ENCODE measurements at places on chromosomes 6 and 20.

GRCh38 chr6:47792216-47792733, 10.4 kb downstream of the OPN5 start:
- no peak for DNase-seq

DNA sequence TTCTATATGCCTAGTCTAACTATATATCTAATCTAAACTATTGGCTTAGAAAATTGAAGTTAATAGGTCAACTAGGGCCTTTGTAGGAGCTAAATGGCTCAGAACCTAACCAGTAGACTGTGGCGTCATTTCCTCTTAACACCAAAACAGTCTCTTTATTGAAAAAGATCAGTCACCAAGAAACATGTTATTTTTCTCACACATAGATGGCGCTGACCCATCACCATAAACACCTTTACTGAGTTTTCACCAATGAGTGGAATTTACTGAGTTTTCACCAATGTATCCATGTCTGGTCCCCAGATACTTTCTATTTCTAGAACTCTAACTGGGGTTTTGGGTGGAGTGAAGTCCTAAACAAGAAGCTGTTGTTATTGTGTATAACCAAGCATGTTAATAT, 636.0 kb downstream of the BCKDHB start:
- no peak for DNase-seq

DNA sequence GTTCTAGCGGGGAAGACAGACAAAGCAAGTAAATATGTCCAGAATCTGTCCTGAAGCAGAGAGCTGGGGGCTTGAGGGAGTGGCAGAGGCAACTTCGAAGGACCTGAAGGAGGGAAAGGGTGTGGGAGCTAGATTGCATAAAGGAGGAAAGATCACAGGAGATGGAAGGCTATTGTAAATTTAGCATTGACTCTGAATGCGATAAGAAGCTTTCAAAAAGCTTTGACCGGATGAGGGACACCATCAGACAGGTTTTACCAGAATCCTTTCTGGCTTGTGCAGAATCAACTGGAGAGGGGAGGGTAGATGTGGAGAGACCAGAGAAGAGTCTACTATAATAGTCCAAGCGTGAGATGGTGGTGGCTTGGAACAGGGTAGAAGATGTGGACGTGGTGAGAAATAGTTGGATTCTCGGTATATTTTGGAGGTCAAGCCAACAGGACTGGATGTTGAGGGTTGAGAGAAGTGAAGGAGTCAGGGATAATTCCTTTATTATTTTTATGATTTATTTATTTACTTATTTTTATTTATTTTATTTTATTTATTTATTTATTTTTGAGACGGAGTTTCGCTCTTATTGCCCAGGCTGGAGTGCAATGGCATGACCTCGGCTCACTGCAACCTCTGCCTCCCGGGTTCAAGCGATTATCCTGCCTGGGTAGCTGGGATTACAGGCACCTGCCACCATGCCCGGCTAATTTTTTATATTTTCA, 19.9 kb upstream of the RIPOR3 start:
- DNase-seq = no peak

GRCh38 chr6:169723200-169723909, 945 bp downstream of the PHF10 start:
- DNase-seq = peak; percentile 62

GRCh38 chr20:13546497-13547131, 92.1 kb downstream of the TASP1 start:
- peak; percentile 54 for DNase-seq
